Esophagus muscularis mucosa (tissue), 4 donors: ENCODE measurements at places on chromosomes 13 and 19. TPM values are rescaled to one million over a fixed set of nuclear protein-coding genes. Genes with fewer than 3 reads are reported as not detected.

The ZNF135 gene
- 9.1 TPM for total RNA-seq

The MAST1 gene
- total RNA-seq: 0.69 TPM

The MYBPC2 gene
- total RNA-seq: not detected

The OSCAR gene
- 1.6 TPM for total RNA-seq

The FCER2 gene
- total RNA-seq: not detected

The ACP7 gene
- not detected for total RNA-seq

The UPF1 gene
- total RNA-seq: 116 TPM

DNA sequence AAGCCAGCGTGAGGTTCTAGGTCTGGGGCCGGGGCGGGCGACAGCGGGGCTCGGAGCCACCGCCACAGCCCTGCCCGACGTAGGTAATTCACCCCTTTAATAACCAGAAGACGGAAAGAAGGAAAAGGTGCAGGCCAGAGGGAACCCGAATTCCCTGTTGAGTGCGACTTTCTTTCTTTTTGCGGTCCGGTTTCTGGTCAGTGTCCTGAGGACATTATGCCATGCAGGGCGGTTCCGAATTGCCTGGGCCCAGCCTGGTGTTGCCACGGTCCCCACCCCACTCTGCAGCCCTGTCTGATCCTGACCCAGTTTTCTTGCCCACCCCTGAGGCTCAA lies 18.4 kb upstream of the TFDP1 start:
- no peaks in the 10 kb centered on the region for H3K27me3 ChIP-seq
- no peak overlapping the region for H3K27ac ChIP-seq
- no peaks in the 10 kb centered on the region for H3K4me1 ChIP-seq
- no peak overlapping the region for H3K4me3 ChIP-seq
- H3K36me3 ChIP-seq: no peaks in the 10 kb centered on the region
- DNase-seq: no peak

DNA sequence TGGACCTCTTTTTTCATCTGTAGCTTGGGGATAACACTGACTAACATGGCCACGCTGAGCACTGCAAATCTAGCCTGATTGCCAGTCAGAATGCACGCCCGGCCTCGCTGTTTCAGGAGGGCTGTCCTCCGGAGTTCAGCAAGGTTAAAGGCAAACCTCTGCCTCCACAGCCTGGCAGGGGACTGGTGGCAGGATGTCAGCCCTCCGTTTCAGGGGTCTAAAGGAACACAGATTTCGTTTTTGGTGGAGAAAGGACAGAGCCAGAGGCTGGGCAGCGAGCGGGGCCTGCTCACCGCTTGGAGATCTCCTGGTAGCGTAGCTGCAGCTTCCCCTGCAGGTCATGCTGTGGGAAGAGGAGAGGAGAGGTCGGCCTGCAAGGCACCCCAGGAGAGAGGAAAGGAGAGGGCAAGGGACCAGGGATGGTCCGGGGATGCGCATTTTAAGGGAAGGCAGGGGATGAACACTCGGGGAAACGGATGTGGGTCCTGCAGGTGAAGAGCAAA lies 560 bp downstream of the NDUFA7 start:
- H3K4me3 ChIP-seq: peak overlapping the region; percentile 98
- no peaks in the 10 kb centered on the region for H3K27me3 ChIP-seq
- DNase-seq: no peak
- H3K27ac ChIP-seq: peak overlapping the region; percentile 95
- H3K4me1 ChIP-seq: peaks cover 46% of the 10 kb centered on the region

GRCh38 chr19:40741527-40742390 lies 8.5 kb downstream of the ACTMAP start:
- no peak for DNase-seq
- H3K27me3 ChIP-seq: no peaks in the 10 kb centered on the region
- peaks cover 59% of the 10 kb centered on the region for H3K36me3 ChIP-seq
- H3K4me1 ChIP-seq: peaks cover 34% of the 10 kb centered on the region

DNA sequence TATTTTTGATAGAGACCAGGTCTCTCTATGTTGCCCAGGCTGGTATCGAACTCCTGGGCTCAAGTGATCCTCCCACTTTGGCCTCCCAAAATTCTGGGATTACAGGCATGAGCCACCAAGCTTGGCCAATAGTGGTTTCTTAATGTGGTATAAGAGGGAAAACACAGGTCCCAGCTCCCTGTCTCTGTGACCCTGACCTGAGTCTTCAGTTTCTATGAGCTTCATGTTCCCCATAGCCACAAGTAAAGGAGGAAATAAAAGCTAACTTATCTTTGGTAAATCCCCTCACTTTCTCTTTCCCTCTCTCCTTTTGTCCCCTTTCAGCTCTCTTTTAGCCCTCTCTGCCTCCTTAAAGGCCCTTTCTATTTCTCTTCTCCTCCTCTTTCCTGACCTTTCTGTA lies 50.3 kb downstream of the ABCC4 start:
- no peak for DNase-seq
- H3K27ac ChIP-seq: no peak overlapping the region
- H3K4me1 ChIP-seq: no peaks in the 10 kb centered on the region
- H3K4me3 ChIP-seq: no peak overlapping the region
- no peaks in the 10 kb centered on the region for H3K27me3 ChIP-seq

- H3K4me1 ChIP-seq: peaks cover 22% of the 10 kb centered on the region
- no peaks in the 10 kb centered on the region for H3K27me3 ChIP-seq
- H3K4me3 ChIP-seq: no peak overlapping the region
- DNase-seq: peak; percentile 93
- peaks cover 71% of the 10 kb centered on the region for H3K36me3 ChIP-seq
- no peak overlapping the region for H3K27ac ChIP-seq
Measured at GRCh38 chr19:29610574-29611271, 4.6 kb downstream of the POP4 start.

- H3K4me3 ChIP-seq: no peak overlapping the region
- no peak overlapping the region for H3K27ac ChIP-seq
- no peak for DNase-seq
- no peaks in the 10 kb centered on the region for H3K36me3 ChIP-seq
- H3K4me1 ChIP-seq: no peaks in the 10 kb centered on the region
Measured at GRCh38 chr13:46903748-46904147, 6.9 kb upstream of the HTR2A start.

DNA sequence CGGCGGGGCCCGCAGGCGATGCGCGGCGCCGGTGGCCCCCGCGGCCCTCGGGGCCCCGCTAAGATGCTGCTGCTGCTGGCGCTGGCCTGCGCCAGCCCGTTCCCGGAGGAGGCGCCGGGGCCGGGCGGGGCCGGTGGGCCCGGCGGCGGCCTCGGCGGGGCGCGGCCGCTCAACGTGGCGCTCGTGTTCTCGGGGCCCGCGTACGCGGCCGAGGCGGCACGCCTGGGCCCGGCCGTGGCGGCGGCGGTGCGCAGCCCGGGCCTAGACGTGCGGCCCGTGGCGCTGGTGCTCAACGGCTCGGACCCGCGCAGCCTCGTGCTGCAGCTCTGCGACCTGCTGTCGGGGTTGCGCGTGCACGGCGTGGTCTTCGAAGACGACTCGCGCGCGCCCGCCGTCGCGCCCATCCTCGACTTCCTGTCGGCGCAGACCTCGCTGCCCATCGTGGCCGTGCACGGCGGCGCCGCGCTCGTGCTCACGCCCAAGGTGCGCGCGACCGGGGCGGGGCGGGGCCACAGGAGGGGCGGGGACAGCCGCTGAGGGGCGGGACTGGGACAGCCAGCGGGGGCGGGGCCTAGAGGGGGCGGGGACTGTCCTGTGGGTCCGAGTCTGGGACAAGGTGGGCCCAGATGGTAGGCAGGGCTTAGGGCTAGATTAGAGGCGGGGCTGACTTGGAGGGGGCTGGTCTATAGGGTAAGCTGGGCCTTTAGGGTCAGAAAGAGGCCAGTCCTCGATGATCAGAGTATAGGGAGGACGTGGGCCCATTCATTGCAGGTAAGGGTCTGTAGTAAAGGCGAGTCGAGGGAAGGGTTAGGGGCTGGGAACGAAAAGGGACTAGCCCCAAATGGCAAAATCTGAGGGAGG lies 5.1 kb downstream of the GRIN2D start:
- H3K27ac ChIP-seq: no peak overlapping the region
- DNase-seq: no peak
- H3K27me3 ChIP-seq: peaks cover 44% of the 10 kb centered on the region
- H3K4me3 ChIP-seq: peak overlapping the region; percentile 46
- no peaks in the 10 kb centered on the region for H3K36me3 ChIP-seq

DNA sequence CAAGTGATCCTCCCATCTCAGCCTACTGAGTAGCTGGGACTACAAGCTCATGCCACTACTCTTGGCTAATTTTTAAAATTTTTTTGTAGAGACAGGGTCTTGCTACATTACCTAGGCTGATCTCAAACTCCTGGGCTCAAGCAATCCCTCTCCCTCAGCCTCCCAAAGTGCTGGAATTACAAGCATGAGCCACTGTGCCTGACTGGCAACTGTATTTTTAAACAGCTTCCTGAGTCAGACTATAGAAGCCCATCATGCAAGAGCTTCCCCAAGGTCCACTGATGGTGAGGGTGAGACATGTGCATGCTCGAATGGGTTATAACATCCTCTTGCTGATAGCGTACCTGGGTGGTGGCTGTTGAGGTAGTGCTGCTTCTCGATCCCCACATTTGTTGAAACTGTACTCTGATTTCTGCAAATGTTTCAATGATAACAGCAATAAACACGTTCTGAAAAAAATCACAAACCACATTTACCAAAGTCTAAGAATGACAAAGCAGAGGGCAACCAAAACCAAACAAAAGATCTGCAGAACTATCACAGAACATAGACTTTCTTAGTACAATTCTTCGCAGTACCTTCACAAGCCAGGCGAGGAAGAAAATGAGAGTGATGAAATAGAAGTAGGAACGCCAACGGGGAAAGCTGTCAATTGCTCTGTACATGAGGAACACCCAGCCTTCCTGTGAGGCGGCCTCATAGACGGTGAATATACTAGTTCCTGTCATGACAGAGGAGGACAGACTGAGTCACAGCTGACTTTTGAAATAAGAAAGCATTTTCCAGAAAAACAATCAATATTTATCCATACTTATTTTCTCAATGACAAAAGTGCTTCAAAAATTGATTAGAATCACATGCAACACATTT lies 124.4 kb downstream of the NALCN start:
- H3K27me3 ChIP-seq: no peaks in the 10 kb centered on the region
- no peaks in the 10 kb centered on the region for H3K4me1 ChIP-seq
- H3K36me3 ChIP-seq: no peaks in the 10 kb centered on the region
- H3K27ac ChIP-seq: no peak overlapping the region
- H3K4me3 ChIP-seq: no peak overlapping the region
